Activated naive CD4-positive, alpha-beta T cell treated with Interleukin-2 at 50 U/mL for 16 hours (primary cell): ENCODE measurements at places on chromosomes 3 and 15.

- no peak for DNase-seq
Measured at GRCh38 chr3:16299746-16300145, 34.7 kb downstream of the OXNAD1 start.

DNA sequence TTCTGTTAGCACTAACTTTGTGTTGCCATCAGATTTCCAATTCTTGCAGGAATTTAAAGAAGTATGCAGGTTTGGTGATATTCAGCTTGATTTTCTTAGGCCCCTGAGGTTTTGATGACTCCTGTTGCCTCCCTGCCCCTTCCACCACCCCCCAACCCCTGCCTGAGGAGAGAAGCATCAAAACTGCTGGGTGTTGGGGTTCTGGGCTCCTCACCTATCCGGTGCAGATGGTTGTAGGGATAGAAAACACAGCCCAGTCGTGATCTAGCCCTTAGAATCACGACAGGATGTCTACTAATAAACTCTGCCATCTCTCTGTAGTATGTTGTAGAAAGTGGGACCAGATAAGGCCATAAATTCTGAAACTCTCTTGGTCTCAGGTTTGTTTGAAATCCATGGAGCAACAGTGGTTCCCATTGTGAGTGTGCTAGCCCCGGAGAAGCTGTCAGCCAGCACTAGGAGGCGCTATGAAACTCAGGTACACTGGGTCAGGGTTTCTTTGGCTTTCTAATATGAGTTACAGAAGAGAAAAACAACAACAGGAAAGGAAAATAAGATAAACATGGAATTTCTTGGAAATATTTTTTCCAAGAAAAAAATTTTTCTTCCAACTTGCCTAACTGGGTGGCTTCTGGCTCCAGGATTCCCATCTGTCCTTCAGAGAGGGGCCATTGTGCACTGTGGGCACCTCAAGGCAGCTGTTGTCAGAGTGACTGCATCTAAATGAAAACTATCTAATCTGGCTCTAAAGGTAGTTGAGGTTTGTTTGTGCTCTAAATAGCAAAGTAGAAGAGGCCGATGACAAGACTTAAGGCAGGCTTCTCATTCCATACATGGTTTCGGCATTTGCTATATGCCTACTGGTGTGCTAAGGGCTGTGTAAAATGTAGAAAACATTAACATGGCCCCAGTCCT lies 8.7 kb downstream of the SRP14 start:
- no peak for DNase-seq

DNA sequence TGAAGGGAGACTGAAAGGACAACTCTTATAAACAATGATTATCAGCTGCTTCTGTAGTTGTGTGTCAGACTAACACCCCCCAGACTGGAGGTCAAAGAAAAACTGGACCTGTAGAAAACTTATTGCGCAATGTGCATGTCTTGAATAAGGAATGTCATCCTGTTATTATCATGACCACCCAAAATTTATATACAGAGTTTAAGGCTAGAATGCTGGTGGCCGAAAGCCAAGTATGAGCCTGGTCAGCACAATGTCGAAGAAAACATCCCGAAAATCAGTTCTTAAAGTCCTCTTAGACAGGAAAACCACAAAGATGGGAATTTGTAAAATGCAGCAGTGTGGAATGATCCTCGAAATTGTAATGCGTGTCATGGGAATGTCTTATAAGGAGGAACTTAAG lies 29.3 kb downstream of the RFTN1 start:
- no peak for DNase-seq

DNA sequence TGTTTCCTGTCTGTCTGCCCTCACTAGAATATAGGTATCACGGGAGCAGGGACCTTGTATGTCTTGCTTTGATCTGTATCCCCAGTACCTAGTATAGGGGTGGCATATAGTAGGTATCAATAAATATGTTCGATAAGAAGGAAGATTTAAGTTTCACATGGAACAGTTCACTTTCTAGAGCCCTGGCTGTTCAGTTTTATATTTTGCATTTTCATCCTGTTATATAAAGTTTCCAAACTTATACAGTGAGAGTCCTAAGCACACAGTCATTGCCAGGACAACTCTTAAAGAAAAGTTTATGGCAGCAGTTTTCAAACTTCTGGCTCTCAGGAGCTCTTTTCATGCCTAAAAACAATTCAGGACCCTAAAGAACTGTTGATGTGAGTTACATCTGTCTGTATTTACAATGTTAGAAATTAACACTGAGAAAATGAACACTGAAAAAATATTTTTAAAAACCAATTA lies 13.4 kb downstream of the ITPR1 start:
- no peak for DNase-seq

DNA sequence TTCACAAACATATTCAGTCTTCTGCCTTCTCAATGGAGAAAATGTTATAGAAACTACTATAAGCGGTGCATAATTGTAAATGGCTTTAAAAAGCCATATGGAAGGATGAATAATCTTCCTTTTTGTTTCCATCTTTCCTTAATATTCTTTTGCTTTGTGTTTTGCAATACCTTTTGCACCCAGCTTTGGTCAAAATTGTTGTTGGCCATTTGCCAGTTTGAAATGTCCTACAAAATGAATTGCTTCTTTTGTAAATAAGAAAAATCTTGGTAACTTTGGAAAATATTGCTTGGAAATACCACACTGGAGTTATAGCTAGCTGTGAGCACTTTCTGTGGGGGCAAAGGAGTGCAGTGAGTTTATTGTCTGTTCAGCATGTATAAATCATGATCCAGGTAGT lies 93.5 kb upstream of the NR2F2 start:
- DNase-seq = no peak

DNA sequence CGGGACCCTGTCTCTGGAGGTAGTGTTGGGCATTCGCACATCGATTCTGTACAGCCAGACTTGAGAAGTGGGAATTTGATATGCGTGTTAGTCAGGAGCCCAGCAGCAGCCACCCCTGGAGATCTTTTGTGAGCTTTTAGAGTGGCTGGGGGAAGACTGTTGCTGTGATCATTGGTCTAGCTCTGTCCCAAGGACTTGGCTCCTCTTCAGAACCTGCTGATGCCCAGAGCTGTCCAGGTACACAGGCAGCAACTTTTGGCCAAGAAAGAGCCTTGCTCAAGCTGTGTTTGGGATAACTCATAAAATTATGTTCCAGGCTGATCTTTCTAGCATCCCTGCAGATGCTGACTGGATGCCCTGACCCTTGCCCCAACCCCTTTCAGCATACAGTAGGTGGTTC lies 29.3 kb downstream of the LIMD1 start:
- DNase-seq = no peak

DNA sequence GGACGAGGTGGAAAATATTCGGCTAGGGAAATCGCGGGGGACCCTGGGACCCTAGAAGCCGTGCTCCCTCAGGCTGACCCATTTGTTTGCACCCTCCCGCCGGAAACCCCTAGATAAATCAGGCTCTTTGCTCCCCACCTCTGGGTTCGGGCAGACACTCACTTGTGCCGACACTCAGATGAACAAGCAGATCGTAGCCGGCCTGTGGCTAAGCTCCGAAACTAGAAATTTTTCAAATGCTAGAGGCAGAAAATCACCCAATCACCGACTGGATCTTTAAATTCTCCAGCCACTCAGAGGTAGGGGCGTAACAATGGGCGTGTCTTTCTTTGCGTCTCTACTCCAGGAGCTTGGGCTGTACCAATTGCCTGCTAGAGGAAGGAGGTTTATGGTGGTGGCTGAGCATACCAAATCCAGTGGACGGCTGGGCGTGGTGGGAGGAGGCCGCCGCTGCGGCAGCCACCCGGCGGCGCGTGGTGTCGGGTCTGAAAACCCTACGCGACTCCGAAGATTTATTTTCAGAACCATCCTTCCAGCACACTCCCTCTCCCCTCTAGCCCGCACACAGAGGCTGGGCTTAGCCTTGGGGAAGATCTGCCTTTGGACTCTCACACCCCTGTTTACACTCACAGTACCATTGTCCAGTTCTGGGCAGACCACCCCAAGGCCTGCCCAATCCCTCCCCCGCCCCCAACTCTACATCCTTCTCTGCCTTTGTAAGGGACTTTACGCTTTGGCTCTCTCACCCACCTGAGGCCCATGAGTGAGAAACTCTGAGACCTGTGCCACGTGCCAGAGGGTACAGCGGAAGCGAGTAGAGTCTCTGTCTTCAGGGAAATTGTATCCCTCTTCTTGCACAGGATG lies at the start of gene PIF1:
Gene PIF1 (minus strand): TSS at position 217 of the 864 bp plus-strand sequence. CDS start 1,312 bp downstream, outside the sequence.
- DNase-seq = peak; percentile 89

GRCh38 chr3:147963711-147964110 lies 554.5 kb downstream of the ZIC1 start:
- DNase-seq = no peak

DNA sequence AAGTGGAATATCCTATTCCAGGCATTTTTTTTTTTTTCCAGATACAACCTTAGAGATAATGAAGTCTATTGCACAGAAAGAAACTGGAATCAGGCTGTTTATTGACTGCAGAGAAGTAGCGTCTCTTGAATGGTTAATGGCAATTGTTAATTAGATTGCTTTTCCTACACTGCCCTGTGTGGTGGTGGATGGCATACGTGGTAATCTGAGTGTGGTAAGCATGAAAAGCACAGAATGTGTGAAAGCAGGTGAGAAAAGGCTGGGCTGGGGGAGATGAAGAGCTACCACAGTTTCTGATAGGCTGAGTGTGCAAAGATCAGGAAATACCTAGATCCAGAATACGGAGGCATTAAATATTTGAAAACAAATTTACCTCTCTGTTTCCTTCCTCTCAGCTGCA lies 486.3 kb upstream of the TBL1XR1 start:
- DNase-seq = no peak

- DNase-seq = no peak
Measured at GRCh38 chr15:93495799-93496637, 407.0 kb upstream of the RGMA start.

DNA sequence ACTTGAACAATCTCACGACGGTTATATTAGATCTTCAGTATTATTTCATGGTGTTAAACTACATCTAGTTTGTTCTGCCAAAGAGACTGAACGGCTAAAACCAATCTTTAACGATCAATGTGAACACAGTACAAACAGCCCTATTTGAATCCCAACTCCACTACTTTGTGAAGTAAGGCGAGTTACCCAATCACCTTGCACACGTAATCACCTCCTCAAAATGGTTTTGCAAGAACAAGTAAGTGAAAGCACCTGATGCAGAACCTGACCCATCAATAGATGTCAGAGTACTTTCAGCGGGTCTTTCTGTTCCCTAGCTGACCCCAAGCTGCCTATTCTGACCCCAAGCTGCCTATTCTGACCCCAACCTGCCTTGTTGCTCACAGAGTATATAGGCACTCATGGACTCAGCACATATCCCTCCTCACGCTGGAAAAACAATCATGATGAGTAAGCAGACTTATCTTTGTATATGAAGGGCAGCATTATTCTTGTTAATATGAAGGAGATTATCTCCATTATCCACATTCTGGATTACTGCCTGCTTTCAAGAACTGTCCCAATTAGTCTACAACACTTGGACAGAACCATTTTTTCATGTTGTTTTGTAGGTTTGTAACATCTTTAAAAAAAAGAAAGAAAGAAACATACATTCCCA lies 3.7 kb downstream of the KPNA1 start:
- no peak for DNase-seq

- DNase-seq = no peak
Measured at GRCh38 chr3:152516216-152516615, 247.5 kb downstream of the MBNL1 start.

DNA sequence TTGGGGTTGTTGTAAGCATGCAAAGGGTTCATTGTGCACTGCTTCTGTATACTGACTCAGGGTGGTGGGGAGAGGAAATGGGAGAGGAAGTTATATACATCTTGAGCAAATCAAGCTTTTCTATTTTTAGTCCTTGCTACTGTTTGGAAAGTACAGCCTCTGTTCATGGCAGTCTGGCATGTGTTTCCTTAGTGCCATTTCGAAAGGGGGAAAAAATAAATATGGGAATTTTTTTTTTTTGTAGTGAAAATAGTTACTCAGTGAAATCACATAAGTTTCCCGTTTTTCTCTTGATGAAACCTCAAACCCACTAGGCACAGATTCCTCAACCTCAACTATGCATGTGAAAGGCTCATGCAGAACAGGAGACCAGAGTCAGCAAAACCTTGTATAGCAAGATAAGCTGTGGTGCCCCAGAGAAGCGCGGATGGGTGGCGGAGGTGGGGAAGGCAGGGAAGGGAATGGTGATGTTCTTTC lies 353.3 kb downstream of the LPP start:
- DNase-seq = no peak

GRCh38 chr3:190385731-190386688 lies 2.0 kb upstream of the CLDN16 start:
- no peak for DNase-seq

- no peak for DNase-seq
Measured at GRCh38 chr3:30469133-30469532, 137.3 kb upstream of the TGFBR2 start.

DNA sequence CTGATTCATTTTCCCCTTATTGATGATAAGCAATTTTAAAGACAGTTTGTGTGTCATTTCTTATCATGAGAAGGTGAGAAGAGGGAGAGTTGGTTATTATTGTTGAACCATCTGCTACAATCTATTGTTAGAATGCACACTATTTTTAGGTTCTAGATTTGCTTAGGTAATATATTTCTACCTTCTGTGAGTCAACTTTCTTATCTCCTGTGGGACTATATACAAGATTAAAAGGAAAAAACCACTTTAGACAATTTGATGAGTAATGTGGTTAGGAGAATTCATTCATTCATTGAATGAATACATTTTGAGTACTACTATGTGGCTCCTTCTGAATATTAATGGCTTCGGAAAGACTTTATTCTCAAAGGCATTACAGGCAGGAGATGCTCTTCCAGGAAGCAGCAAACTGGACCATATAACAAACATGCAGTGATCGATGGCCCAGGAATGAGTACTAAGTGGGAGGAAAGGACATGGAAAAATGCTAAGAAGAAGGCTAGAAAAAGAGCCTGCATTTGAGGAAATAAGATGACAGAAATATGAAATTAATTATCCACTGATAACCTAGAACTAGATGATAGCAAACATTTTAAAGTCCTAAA lies 22.4 kb downstream of the SPTSSB start:
- DNase-seq = no peak

- DNase-seq = no peak
Measured at GRCh38 chr3:10401990-10402761, 81.3 kb upstream of the SEC13 start.

GRCh38 chr3:6392123-6392522 lies 468.8 kb upstream of the GRM7 start:
- DNase-seq = no peak

- DNase-seq = no peak
Measured at GRCh38 chr3:119304201-119304713, 10.1 kb downstream of the ARHGAP31 start.
